ENCODE measurements at places on chromosomes 11 and 22. TPM values are rescaled to one million over a fixed set of nuclear protein-coding genes. Genes with fewer than 3 reads are reported as not detected.

DNA sequence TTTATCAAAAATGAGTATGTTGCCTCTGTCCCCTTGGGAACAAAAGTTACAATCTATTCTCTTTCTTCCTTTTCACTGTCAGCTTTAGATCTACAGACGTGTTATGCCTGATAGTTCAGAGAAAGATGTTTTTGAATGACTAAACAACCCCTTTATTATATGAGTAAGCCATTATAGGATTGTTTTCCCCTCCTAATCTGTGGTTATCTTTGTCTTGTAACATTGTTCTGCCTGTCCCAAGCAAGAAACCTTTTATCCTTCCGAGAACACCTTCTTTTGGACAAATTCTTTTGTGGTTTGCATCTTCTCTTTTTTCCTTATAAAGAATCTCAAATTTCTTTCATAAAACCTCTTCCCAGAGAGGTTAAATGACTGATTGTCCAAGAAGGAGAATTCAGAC, 208.4 kb downstream of the DDX10 start:
- DNase-seq = no peak

- no peak for DNase-seq
Observed at GRCh38 chr11:114083391-114084252, 24.1 kb downstream of the ZBTB16 start.

GRCh38 chr22:23984430-23984829, 4.5 kb downstream of the GSTT2 start:
- DNase-seq = peak; percentile 63

GRCh38 chr11:68695531-68695930, 11.2 kb downstream of the GAL start:
- DNase-seq = no peak

- no peak for DNase-seq
Observed at GRCh38 chr11:10550503-10551289, 9.7 kb upstream of the RNF141 start.

Gene MS4A15
- total RNA-seq = not detected

Gene BRSK2
- not detected for total RNA-seq
